Panc1 (cell line): ENCODE measurements at places on chromosomes 3 and 15. TPM values are rescaled to one million over a fixed set of nuclear protein-coding genes. Genes with fewer than 3 reads are reported as not detected.

The ATP13A4 gene
- not detected for total RNA-seq

The CLCN2 gene
- total RNA-seq: 22.5 TPM

The STRA6 gene
- total RNA-seq: 1.1 TPM

The LRRC31 gene
- total RNA-seq: not detected

The RBP2 gene
- total RNA-seq: not detected

The SERPINI2 gene
- not detected for total RNA-seq

The TMEM207 gene
- total RNA-seq: not detected

The SMCO1 gene
- total RNA-seq: not detected

The CD96 gene
- total RNA-seq: not detected

DNA sequence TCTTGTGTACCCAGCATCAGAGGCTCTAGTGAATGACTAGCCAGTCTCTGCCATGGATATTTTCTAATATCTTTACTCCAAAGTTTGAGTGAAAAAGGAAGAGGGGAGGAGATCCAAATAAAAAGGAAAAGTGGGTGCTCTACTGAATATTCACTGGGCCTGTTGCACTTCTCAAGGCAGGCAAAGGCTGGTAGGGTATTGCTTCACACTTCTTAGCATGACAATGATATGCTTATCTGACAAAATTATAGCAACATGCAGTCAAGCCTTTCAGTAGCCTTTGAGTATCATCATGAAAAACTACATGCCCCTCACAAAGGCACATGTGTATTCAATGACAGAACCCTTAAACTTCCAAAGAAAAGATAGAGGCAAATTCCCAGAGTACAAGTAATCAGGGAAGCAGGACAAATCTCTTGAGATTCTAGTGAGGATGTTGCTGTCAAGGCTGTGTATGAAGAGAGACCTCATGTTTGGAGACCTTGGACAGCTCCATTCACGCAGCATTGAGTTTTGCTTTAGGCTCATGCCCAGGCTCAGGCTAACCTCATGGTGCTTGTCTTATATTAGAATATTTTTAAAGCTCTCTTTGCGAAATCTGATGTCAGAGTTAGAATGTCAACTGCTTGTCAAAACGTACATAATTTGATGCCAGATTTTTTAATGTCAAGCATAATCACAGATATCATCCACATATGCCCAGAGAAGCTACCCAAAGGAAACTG lies 506.9 kb downstream of the OCA2 start:
- no peak for DNase-seq

DNA sequence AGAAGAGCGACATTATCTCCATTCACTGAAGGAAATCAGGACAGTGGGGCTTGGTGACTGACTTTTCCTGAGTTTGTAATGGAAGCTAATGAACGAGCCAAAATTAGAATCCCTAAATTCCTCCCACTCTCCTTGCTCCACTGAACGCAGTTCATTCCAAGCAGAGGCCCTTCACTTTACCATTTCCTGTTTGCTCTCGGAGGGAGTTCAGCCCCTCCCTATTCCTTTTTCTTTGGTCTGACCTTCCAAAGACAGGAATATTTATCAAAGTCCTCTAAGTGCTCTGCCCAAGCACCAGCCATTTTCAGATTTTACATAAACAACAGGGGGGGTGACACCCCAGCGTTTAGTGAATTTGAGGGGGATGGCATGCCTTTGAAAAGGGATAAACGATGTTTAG lies 24.0 kb upstream of the PTPRG start:
- DNase-seq: no peak

DNA sequence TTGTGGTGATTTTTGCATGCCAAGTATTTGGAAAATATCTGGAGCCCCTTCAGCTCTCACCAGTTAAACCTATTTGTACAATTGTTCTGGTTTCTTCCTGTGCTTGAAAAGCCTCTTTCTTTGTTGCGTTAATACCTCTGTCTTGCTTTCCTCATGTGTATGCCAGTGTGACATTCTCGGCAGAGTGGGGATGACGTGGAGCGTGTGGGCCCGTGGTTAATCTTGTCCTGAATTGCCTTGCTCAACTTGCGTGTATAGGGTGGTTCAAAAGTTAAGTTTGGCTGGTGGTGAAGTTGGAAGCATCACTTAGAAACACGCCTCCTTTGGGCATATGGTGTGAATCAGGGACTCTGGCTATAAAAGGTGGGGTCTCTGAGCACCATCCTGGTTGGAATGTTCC lies 67.1 kb downstream of the IGF1R start:
- DNase-seq: no peak

GRCh38 chr3:195903950-195904290 lies 4.4 kb downstream of the TNK2 start:
- DNase-seq: no peak

GRCh38 chr15:69042531-69042930 lies 28.0 kb downstream of the NOX5 start:
- no peak for DNase-seq

DNA sequence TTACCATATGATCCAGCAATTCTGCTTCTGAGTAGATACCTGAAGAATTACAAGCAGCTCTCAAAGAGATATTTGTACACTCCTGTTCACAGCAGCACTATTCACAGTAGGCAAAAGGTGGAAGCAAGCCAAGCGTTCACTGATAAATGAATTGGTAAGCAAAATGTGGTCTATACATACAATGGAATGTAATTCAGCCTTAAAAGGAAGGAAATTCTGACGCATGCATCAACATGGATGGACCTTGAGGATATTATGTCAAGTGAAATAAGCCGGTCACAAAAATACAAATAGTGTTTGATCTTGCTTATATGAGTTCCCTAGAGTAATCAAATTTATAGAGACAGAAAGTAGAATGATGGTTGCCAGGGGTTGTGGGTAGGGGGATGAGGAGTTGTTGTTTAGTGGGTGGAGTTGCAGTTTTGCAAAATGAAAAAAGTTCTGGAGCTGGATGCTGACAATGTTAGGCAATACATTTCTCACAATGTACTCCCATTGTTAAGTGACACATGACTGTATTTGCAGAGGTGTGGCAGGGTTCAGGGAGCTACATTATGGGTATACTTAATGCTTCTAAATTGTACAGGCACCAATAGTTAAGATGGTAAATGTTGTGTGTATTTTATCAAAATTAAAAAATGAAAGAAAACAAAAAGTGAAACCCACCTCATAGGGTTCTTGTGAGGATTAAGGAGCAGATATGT lies 26.7 kb downstream of the SLC6A1 start:
- no peak for DNase-seq

- no peak for DNase-seq
Observed at GRCh38 chr15:75030023-75030413, 6.6 kb downstream of the PPCDC start.

- DNase-seq: no peak
Observed at GRCh38 chr3:59766200-59766872, 716.5 kb upstream of the CFAP20DC start.

- DNase-seq: no peak
Observed at GRCh38 chr3:10935846-10936631, 56.5 kb upstream of the SLC6A1 start.

- no peak for DNase-seq
Observed at GRCh38 chr15:85297537-85297936, 82.9 kb upstream of the AKAP13 start.

- no peak for DNase-seq
Observed at GRCh38 chr3:133209871-133210550, 171.8 kb downstream of the TMEM108 start.

GRCh38 chr15:87477737-87478686 lies 778.5 kb downstream of the NTRK3 start:
- no peak for DNase-seq
